ENCODE measurements at places on chromosomes 13 and 19. TPM values are rescaled to one million over a fixed set of nuclear protein-coding genes. Genes with fewer than 3 reads are reported as not detected.

DNA sequence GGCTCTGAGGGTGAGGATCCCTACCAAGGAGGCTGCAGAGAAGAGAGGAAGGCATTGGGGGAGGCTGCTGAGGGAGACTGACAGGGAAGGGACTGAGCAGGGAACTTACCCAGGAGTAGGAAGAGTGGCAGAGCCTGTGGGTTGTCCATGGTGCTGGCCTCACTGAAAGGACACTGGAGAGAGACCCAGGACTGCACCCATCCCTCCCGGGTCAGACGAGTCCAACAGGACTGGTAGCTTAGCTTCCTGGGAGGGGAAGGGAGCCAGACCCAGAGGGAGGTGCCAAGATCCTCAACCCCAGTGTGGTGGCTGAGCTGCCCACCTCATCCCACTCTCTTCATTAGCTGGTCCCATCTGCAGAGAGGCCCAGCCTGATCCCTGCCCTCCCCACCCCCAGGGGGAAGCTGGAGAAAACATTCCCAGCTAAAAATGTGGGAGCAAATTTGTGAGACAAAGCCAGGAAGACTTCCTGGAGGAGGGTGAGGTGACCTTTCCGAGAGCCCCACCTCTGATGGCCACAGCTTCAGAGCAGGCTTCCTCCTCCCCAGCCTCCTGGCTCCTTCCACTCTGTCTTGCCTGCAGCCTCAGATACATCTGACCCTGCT, at the start of gene VSIG10L:
VSIG10L (minus strand) TSS at position 164 of the 605 bp plus-strand sequence; CDS start at position 149, 15 bp downstream.
- DNase-seq = no peak

DNA sequence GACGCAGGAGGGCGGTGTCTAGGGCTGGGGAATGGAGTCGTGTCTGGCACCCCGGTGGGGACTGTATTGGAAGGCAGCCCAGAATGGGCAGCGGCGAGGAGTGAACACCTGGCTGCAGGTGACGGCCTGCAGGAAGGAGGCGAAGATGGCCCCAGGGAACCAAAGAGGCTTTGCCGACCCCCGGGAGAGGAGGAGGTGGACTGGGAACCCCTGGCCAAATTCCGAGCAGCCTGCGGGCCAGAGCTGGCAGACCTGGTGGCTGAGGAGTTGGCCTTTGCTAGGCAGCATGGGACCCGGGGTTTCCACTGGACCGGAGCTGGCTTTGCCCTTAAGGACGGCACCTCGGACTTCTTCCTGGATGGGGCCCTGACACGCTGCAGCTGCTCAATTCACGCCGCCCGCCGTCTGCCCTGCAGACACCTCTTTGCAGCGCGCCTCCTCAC, 25.9 kb downstream of the ZSWIM9 start:
- DNase-seq = no peak

DNA sequence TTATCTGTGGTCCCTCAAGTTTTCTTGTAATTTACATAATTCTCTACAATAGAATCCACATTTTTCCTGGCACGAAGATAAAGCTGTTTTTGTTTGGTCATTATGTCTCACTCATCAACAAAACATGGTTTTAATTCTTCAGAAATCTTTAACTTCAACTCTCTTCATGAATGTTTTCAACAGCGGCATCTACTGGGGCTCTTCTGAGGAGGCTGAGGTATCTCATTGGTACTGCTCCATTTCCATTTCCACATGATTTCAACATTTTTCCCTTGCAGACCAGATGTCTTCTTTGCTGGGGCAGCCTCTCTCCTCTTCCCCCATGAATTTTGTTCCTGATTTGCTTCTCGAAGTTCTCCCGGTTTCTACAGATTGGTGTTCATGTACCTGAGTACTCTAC, 5.8 kb upstream of the KBTBD7 start:
- no peak for DNase-seq

DNA sequence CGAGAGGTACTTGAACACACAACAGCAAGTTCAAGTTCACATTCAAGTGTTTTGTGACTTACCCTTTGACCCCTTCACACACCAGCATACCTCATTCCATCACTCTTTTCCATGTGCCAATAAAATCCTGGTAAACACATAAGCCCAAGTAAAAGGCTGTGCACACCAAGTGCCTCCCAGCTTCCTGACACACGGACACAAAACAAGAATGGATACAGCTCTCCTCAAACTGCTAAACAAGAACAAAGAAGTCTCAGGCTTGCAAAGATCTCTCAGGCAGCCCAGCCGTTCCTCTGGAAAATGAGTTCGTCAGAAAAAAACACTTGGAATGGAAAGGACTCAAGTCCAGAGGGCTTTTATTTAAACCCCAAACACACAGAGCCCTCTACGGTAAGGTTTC, 83.7 kb downstream of the NUFIP1 start:
- no peak for DNase-seq

GRCh38 chr19:49679771-49680413, 2.8 kb downstream of the PRMT1 start:
- DNase-seq = no peak

- DNase-seq = no peak
Measured at GRCh38 chr13:41897126-41897525, 63.8 kb downstream of the VWA8 start.

- DNase-seq = no peak
Measured at GRCh38 chr13:99008577-99008976, 30.7 kb upstream of the DOCK9 start.

DNA sequence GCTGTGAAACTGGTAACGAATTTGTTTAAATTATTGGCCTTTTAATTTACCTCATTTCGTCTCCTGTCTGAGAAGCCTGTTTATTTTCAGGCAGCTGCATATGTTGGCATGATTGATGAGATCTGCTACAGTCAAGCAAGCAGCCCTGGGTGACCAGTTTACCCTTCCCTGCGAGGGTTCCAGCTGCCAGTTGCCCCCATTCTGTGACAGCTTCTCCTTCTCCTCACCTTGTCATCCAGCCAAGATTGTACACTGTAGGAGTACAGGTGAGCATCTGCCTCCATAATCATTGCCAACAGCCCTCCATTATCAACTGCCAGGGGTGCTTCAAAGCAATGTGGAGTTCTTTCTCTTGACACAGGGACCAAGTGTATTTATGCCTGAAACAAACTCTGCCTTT, 1979.9 kb upstream of the PRR20A start:
- DNase-seq = no peak

DNA sequence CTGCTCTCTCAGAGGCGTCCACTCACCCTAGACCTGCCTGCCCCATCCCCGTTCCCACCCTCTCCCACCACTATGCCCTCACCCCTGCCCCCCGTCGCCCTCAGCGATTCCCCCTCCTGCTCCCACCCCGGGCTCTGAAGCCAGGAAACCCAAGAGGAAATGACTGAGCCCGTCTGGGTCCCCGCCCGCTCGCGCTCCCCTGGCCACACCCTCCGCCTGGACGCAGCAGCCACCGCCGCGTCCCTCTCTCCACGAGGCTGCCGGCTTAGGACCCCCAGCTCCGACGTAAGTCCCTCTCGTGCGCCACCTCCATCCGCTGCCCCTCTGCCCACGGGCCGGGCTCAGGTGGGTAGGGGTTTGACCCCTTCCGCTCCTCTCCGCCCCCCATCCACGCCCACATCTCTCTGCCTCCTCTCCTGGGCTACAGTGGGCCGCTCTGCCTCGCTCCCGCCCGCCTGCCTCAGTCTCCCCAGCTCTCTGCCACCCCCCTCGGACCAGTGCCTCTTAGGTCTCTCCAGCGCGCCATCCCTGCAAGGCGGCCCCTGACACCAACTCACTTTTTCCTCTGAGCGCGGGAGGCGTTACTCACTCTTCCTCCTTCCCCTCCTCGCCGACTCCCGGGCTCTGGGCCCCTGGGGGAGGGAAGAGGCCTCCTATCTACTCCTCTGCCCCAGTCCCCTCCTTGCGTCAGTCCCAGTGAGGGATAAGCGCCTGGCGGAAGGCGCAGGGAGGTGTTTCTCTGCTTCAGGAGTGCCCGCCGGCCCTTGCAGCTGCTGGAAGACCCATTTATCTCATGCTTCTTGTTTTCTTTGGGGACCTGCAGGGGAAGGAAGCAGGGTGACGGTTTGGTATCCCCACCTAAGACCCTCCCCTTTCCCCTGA, at the start of gene FXYD5:
FXYD5 (plus strand) TSS at position 211 of the 882 bp plus-strand sequence. CDS start 816 bp downstream, outside the sequence.
- peak; percentile 75 for DNase-seq

GRCh38 chr19:47096721-47097120, 16.9 kb downstream of the ZC3H4 start:
- DNase-seq = no peak

DNA sequence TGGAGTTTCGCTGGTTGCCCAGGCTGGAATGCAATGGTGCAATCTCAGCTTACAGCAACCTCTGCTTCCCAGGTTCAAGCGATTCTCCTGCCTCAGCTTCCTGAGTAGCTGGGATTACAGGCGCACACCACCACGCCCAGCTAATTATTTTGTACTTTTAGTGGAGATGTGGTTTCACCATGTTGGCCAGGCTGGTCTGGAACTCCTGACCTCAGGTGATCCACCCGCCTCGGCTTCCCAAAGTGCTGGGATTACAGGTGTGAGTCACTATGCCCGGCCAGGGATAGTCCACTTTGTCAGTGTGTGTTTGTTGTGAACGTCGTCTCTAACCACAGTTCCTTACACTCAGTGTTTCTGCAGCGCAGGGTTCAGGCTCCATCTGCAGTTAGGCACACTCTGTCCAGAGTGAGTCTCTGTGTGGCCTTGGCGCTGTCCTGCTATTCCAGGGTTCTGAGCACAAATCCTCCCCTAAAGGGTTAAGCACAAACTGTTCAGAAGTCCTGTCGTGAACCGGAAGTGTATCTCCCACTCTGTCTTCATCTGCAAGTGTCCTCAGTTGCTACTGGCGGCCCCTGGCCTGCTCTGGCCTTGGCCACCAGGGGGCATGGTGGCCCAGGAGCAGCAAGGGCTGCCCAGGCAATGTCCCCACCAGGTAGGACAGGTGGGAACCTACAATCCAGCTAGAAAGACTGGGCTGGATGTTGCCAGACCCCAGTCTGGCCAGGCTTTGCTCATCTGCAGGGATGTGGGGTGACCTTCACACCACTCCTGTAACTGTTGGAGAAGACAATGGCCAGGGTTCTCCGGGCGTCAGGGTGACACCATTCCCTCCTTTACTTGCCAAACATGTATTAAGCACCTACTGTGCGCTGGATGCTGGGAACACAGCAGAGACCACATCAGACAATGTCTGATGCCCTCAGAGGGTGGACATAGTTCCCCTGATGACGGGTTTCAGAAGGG, 38.8 kb upstream of the GATAD2A start:
- peak; percentile 72 for DNase-seq

GRCh38 chr13:97241761-97242160, 19.6 kb downstream of the MBNL2 start:
- DNase-seq = no peak

- DNase-seq = no peak
Measured at GRCh38 chr19:19613506-19613905, 5.0 kb downstream of the PBX4 start.

DNA sequence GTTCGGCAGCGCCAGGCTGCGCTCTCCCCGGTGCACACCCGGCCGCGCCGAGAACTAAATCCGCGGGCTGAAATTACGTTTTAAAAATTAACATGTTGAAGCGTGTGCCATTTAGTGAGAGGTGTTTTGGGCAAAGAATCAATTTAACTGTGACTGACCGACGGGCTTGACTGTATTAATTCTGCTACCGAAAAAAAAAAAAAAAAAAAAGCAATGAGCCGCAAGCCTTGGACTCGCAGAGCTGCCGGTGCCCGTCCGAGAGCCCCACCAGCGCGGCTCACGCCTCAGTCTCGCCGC, 9.6 kb upstream of the SOX1 start:
- DNase-seq = no peak

FCAR gene
- not detected for total RNA-seq

DNAAF3 gene
- total RNA-seq = 7.0 TPM

WBP4 gene
- 5.2 TPM for total RNA-seq

NLRP7 gene
- not detected for total RNA-seq

CCNE1 gene
- 50.1 TPM for total RNA-seq

C2CD4C gene
- total RNA-seq = 0.78 TPM

Measured in H4 (cell line).